ENCODE measurements at places on chromosomes 5 and 9.

DNA sequence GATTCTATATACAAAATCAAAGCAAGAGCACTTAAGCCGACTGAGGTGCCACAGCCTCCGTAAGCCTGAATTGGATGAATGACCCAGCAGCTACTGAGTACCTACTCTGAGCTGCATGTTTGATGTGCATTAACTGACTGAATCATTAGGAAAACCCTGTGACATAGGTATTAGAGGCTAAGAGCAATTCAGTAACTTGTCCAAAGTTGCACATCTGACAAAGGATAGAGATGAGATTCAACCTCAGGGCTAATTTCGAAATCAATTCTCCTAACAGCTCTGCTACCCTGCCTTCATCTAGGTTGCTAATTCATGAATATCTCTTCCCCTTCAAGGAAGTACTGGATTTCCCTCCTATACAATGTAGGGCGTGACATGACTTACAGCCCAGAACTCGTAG lies 89.1 kb upstream of the GLIS3 start:
- DNase-seq = no peak

GRCh38 chr5:128800377-128800776 lies 164.9 kb upstream of the SLC27A6 start:
- DNase-seq = no peak

DNA sequence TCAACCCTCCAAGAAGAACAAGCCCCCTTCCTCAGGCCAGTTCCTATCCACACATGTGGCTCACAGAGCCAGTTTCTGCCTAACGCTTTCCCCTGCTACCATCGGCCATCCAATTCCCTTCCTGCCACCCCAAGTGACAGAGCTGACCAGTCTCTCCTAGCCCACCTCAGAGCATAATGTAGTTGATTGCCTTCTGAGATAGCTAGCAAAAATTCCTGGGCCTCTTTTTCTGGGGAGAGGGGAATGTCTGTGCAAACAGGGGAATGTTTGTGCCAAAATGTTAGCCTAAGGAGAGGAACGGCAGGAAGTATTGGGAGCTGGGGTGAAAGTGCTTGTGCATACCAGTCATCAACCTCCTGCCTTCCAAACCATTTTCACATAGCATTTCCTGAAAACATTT lies 157.0 kb downstream of the PJA2 start:
- no peak for DNase-seq

DNA sequence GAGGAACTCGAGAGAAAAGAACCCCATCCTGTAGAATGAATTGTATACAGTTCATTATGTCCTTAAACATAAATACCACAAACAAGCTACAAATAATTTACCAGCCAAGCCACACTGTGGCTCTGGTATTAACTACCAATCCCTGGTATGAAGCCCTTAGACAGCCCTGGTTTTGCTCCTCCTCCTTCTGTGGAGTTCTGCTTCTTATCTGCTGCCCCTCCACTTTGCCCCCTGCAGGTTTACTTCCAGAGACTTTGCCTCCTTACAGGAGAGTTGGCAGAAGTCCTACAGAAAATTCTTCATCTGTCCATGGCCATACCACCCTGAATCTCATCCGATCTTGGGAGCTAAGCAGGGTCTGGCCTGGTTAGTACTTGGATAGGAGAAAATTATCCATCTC lies 219.8 kb downstream of the ACTL7B start:
- no peak for DNase-seq

DNA sequence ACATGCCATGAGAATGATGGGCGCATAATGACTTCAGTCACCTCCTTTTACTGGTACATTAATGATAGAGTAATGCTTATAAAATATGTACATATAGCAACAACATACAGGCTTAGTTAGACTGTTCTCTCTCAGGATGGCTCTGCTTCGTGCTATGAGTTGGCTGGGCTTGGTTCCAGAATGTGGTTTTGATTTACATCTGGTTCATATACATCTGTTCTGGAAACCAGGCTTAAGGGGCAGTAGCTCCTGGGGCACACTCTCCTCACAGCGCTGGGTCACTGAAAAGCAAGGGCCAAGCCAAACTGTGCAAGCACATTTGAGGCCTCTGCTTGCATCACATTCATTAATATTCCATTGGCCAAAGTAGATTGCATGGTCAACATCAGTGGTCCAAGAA lies 44.9 kb downstream of the PCSK1 start:
- DNase-seq = no peak

DNA sequence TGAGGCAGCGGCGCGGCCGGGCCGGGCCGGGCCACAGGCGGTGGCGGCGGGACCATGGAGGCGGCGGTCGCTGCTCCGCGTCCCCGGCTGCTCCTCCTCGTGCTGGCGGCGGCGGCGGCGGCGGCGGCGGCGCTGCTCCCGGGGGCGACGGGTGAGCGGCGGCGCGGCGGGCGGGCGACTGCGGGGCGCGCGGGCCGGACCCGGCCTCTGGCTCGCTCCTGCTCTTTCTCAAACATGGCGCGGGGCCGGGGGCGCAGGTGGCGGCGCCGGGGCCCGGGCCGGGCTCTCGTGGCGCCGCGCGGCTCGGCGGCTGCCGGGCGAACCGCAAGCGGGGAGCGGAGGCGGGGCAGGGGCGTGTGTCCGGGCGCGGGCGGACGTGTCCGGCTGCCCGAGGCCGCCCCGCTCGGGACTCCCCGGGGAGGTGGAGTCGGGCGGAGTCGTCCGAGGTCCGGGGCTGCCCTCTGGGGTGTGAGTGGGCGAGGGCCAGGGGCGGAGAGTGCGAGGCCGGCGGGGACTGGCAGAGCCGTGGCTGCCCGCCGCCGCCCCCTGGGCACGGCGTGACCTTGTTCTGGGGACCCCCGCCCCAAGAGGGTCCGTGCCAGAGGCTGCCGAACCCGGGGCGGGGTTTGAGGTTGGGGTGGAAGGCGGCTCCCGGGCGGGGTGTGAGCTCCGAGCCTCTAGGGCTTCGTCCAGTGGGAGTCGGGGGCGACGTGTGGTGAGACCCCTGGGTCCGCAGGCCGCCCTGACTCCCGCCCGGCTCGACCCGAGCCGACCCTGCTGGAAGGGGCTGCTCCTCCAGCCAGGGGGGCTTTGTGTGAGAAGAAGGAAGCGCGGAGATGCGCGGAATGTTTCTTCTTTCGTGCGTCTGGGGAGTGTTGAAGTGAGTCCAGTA lies 485 bp downstream of the TGFBR1 start:
- no peak for DNase-seq

GRCh38 chr9:21543187-21543586 lies 61.1 kb upstream of the IFNE start:
- no peak for DNase-seq

DNA sequence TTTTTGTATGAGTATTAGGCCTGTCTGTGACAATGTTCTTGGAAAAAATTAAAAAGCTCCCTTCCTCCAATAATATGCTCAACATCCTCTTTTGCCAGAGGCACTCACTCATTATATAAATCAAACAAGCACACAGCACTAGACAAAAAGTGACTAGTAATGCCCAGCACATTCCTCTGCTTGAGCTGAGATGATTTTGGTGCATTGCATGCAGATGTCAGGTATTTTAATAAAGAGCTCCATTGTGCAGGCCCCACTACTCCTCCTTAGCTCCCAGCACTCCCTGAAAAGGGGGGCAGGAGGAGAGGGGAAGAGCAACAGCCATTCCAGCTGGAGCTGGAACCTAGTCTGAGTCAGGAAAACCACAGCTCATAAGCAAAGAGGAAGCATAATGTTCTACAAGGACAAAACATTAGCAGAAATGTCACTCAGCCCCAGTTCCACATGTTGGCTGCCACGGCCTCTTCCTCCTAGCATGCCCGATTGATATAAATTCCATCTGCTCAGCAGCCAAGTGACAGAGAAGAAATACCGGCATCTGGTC lies 348.5 kb downstream of the BNC2 start:
- DNase-seq = no peak

GRCh38 chr5:94691291-94691690 lies 72.8 kb downstream of the SLF1 start:
- DNase-seq = no peak

DNA sequence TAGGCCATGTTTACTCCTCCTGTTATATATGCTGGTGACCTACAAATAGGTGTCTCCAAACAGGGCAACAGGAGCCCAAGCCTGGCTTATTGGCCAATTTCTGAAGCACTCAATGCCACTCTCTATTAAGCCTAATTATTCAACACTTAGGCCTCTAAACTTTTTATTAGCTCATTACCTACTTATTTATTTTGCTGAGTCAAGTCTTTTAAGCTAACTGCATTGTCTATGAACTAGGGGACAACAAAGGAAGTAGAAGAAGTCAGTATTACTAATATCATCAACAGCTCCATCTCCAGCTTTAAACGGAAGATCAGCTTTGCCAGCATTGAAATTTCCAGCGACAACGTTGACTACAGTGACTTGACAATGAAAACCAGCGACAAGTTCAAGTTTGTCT lies 28.2 kb downstream of the GABRP start:
- no peak for DNase-seq

GRCh38 chr9:36151316-36152210 lies 15.0 kb downstream of the GLIPR2 start:
- DNase-seq = peak; percentile 79

GRCh38 chr5:135222171-135222681 lies 176.8 kb downstream of the MACROH2A1 start:
- DNase-seq = no peak

- no peak for DNase-seq
Observed at GRCh38 chr5:179834120-179834519, 13.4 kb downstream of the SQSTM1 start.

DNA sequence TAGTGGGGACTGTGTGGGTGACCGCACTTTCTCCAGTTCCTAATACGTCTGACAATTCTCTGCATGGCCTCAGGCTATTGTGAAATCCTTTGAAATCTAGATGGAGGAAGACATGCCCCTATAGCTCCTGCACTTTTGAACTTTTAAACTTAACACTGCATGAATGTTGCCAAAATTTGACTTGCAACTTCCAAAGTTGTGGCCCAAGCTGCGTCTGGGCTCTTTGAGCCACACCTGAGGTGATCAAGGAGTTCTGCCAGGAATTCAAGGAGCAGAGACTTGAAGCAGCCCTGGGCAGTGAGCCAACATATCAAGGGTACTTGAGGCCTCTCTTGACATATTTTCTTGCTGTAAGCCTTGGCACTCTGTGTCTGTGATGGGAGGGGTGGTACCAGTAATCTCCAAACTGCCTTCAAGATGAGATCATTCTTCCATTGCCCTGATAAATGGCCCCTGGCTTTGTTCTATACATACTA lies 1336.1 kb upstream of the CDH9 start:
- DNase-seq = no peak

DNA sequence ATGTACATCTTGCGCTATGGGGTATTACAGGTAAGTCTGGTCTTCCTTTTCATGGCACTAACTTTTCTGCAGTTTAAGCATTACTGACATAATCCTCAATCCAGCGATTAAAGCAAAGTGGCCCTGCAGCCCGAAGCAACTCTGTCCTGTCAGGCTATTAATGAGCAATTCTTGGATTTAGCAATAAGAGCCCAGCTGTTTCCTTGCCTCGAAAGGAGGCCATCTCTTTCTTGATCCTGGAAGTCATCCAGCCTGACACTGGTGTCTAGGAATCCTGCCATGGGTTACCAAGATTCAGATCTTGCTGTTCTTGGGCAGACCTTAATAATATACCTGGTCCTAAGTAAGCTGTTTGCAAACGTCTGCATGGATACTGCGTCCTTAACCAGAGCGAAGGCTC lies 102.0 kb downstream of the RFK start:
- no peak for DNase-seq

GRCh38 chr9:131608493-131609037 lies 63.2 kb downstream of the PRRT1B start:
- no peak for DNase-seq

DNA sequence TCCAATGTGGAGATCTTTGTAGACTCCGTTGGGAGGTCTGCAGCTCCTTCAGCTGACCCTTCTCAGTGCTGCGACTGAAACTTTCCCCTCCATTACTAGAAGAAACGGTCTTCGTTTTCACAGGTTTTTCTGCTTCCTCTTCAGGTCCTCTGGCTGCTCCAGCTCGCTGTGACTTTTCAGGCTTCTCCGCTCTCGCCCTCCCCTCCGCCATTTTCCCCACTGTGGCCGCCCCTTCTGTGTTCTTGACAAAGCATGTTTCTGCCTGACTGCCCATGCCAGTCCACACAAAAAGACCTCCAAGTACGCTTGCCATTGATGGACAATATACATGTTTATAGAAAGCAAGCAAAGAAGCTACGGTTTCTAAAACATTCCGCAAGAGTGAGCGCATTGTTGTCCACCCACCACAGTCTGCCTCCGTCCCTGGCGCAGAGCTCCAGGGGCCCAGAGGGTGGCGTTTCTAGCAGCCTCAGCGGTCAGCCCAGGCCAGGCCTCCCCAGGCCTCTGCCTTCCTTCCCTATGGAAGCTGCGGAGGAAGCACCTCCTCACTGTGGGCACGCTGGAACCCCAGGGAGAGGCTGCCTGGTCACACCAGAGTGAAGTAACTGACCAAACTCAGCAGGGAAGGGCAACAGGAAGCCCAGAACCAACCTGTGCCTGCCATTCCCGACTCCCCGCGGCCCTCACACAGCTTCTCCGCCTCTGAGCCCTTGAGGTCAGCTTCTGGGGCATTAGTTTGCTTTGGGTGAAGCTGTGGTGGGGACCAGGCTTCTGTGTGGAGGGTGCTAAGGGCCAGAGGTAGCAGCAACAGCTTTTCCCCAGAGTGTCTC lies 19.9 kb upstream of the S1PR3 start:
- no peak for DNase-seq

DNA sequence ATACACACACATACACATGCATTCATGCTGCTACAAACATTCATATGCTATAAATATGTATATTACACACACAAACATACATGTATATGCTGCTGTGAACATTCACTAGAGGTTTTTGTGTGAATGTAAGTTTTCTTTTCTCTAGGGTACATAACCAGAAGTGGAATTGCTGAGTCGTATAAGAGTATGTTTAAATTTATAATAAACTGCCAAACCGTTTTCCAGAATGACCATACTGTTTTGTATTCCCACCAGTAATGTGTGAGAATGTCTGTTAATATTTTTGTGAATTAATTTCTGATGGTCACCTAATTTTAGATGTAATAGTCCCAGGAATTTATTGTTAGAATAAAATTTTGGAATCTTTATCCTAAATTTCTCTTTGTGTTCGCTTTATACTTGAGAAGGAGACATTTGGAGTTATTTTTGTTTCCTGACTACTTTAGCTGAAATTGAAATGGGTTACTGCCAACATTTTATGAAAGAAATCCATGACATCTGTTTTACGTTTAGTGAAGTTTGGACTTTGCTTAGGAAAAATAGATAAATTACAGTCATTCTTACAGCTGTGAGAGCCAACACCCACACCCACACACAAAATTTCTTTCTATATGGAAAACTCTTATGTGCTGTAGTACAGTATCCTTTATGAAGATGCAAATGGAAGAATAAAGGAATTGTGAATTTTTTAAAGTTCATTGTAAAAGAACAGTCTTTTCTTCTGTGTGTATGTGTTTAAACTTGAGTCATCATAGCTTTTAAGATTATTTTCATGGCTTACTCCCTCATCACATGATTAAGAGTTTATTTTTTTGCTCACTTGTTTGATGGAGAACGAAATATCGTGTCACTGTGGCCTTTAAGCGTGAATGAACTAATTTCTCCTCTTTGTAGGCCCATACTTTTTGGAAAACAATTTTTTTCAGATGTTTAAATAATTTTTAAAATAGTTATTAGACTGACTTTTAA lies 24.3 kb downstream of the CENPP start:
- no peak for DNase-seq

- no peak for DNase-seq
Observed at GRCh38 chr9:99833735-99834134, 12.1 kb downstream of the NR4A3 start.
